ENCODE measurements at places on chromosomes 2 and 18.

DNA sequence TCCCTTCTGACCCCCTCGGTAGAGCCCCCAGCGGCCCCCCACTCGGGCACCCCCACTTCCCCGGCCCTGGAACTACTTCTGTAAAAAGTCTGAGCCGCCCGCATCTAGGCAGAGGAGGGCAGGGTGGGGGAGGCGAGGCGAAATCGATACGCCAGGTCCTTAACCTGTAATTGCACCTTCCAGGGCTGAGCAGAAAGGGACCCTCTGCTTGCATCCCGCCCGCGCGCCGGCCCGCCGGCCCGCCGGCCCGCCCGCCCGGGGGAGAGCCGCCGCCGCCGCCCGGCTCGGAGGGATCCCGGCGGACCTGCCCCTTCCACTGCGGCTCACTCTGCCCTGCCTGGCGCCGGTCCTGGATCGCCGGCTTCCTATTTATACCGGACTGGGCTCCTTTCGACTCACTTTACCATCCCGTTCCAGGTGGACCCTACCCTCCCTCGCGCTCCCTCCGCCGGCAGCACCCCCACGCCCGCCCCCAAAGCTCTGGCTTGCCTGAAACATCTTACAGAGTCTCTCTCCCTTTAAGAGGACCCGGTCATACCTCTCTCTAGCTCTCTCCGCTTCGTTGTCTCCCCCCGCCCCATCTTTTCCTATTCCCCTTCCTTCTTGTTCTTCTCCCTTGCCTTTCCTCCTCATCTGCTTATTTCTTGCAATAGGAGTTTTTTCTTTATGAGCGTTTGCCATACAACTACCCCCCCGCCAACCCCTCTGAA is 797 bp downstream of the KLHL14 start:
- no peak for DNase-seq

DNA sequence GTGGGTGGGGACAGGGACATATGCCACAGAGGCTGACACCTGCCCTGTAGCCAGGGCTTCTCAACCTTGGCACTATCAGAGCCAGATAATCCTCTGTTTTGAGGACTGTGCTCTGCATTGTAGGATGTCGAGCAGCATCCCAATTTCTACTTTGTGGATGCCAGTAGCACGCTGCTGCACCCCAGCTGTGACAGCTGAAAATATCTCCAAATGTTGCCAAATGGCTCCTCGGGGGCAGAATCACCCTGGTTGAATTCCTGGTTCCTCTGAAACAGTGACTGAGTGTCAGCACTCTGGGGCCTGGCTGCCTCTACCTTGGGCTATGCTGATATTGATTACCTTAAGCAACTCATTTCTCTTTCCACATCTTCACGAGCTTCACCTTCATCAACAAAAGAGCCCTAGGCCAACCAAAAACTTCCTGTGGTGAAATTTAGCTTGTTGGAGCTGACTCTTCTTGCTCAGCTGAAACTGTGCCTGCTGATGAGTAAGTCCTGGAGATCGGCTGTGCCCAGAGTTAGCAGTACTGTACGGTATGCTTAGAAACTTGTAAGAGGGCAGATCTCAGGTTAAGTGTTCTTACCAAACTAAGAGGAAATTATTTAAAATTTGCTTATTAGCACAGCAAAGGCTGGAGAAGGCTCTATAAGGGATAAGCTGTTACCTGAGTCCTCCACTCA is 138.1 kb downstream of the SEPTIN10 start:
- peak; percentile 76 for DNase-seq

DNA sequence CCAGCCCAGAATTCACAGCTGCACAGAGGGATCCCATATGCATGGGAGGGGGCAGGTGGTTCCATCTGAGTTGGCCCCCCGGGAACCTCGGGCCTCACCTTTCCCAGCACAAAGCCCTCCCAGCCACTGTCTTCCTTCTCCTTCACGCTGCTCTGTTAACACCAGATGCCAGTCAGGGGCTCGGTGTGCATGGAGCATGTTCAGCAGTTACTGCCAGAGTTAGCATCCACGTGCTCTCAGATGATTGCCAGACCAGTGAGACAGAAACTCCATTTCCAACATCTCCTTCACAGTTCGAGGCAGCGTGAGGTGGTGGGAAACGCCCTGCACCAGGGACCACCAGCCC is 101.0 kb downstream of the PTGR3 start:
- no peak for DNase-seq

- no peak for DNase-seq
Measured at GRCh38 chr2:202763916-202764315, 107.7 kb downstream of the ICA1L start.

DNA sequence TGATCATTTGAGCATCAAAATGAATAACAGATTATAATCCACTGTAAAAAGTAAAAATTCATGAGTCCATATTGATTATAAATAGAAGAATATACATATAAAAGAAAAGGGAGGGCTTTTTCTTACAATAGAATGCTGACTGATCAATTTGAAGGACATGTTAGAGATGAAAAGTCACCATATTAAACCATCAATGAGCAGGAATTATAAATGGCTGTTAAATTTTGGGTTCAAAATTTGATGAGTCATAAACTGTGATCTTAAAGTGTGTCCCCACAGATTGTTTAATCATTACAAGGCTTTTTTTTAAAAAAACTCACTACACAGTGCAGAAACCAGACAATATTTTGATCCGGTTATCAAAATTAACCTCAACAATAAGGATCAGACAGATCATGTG is 434.5 kb downstream of the BCL11A start:
- DNase-seq = no peak

DNA sequence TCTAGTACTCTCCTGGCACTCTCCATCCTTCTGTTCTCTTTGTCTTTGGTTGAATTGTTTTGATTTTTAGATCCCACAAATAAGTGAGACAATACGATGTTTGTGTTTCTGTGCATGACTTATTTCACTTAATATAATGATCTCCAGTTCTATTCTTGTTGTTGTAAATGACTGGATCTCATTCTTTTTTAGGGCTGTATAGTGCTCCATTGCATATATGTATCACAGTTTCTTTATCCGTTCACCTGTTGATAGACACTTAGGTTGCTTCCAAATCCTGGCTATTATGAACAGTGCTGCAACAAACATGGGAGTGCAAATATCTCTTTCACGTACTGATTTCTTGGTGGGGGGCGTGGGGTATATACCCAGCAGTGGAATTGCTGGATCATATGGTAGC is 245.0 kb downstream of the ADCYAP1 start:
- DNase-seq = no peak

DNA sequence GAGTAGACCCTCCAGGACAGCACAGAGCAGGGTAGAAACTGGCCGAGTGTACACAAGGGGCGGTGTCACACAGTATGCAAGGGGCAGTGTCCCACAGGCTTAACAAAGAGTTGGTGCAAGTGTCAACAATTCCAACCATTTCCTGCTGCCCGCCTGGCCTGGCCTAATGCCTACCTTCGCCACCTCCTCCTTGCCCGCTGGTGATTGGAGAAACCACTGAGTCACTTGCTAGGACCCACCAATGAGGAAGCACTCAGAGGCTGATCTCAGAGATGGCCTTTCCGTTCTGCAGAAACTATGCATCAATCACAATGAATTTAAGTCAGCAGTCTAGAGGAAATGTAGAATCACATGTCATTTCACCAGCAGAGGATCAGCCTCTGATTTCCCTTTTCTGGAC is 263.3 kb upstream of the PKDCC start:
- peak; percentile 8 for DNase-seq

DNA sequence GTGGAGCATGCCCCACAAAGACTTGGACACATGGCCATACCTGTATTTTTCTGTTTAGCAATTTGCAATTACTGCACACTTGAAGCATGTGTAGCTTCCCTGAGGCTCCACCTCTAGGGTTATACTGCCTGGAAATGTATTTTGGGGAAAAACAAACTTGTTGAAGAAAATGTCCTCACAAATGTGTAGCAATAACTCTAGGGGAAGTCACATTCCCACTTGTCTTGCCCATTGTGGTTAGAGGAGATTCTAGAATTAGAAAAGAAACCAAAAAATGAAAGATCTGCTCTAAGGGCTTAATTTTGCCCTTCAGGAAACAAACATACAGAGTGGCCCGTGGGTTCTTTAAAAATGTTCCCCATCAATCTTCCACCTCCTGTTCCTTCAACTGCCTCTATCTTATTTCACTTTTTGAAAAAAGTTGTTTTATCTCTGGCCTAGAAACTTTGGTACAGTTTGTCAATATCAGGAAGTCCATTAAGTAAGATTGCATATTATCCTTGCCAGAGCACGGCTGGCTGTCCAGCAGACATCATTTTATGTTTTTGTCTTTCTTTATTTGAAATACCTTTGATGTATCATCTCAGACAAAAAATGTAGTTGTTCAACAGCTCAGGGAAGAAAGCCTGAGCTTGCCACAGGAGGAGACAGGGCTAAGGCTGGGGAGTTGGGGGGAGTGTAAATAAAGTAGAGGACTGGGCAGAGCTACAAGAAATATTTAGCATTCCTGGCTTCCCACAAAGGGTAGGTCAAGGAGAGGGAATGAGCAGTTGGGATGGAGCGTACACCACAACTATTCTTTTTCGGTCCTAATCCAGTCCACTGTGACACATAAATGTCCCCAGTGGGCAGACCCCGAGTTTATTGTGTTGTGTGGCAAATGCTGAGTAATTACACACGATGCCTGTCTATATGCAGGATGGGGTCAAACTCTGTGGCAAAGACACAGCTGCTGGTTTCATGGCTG is 96.8 kb upstream of the CDC42EP3 start:
- DNase-seq = peak; percentile 95

DNA sequence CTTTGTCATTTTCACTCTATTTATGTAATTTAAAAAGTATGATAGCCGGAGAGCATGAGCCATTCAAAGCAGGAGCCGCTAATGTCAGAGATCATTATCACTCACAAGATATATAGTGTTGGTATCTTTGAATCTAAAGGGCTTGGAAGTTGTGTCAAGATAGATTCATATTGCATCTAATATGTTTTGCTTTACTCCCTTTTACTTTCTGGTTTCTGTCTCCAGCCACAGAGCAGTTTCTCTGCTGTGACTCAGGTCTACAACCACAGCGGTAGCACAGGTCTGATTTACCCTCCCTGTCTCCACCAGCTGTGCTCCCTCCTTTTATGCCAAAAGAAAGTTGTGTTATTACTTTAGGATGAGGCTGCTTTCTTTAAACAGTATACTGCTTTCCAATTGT is 424.0 kb downstream of the ARHGAP15 start:
- DNase-seq = no peak

DNA sequence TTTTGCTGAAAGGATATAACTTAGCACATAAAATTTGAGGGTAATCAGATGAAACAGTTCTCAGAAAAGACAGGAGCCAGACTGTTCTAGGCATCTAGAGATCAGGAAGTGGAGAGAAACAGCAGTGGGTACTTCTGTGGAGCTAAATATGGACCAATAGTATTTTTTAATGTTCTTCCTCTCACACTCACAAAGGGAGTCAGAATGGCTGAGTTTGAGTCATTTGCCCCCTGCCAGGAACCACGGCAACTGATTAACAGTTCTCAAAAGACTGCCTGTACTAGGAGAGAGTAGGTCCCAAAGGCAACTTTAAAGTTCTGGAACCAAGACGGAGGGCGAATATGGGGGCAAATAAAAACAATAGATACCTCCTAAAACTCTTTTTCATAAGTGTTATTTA is 107.5 kb downstream of the GULP1 start:
- DNase-seq = peak; percentile 46

DNA sequence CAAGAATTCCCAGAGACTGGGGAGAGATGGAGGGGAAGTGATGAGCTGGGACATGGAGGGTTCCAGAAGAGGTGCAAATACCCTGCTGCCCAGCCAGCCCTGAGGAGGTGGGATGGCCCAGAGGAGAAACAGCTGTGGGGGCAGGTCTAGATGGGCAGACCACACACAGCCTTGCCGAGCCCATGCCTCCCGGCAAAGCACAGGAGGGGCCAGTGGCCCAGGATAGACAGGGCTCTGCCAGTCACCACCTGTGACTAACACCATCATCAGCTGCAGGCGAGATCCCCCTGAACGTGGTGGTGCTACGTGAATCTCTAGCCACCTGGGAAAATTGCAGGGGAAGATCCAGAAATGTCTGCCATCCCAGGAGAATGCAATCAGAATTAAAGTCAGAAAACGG is 39.4 kb downstream of the SCTR start:
- DNase-seq = no peak

DNA sequence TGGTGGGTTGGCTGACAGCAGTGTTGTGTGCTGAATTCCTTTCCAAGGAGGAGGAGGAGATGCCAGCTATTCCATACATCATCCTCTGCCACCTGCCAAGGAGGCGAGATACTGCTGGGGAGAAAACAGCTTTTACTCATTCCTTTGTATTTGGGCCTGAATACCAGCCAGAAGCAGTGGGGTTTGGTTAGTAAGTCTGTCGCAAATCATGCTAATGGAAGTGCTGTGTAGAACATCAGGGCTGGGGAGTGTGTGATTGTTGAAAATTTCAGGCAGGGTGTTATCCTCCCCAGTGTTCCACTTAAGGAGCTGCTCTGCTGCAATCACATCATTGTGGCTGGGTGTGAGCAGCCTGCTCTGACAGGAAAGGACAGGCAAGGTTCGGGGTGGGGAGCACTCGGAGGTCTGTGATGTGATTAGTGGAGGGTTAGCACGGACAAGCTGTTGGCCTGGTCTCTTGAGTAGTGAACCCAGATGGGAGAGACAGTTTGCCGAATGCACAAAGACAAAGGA is 128.2 kb upstream of the DLX2 start:
- DNase-seq = no peak

DNA sequence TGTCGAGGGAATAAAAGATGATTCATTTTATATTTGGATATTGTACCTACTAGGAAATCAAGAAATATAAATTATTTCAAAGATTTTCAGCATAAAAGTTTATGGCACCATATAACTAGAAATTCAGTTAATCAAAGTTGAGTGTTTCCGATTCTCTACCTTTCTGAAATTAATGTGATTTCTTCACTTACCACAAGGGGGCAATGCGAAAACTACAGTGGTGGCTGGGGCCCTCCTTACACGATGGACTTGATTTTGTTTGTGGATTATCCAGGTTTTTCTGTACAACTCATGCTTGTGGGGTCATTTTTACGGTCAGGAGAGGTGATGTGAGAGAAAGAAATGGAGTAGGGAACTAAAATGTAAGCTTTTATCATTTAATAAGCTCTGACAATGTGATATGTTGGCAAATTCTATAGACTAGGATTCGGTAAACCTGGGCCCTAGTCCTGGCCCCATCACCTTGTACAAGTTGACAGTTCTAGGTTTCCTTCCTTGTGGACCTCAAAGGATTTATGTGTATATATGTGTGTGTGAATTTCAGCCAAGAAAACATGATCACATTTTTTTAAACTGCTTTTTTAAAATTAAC is 47.6 kb downstream of the G6PC2 start:
- peak; percentile 55 for DNase-seq

GRCh38 chr2:34979148-34979547 is 1376.4 kb upstream of the CRIM1 start:
- no peak for DNase-seq

- DNase-seq = no peak
Measured at GRCh38 chr2:233789554-233789953, 11.4 kb downstream of the MROH2A start.

DNA sequence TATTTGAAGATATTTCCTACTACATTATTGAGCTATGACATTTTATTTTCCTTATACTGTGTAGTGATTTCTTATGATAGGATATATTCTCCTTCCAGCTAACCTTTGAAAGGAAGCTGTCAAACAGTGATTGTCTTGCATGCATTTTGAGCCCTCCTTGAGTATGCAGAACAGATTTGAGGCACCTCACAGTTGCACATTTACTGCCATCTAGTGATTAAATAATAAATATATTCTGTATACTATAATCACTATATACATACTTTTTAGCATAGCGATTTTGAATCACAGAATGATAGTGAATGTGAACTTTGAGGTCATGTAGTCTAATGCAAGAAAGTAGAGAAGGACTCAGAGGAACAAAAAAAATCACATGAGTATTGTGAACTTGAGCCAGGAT is 268.4 kb upstream of the CDH19 start:
- peak; percentile 11 for DNase-seq

Measured in ELR (cell line).